Amygdala (tissue), 56 donors: ENCODE measurements at places on chromosomes 6 and 20.

DNA sequence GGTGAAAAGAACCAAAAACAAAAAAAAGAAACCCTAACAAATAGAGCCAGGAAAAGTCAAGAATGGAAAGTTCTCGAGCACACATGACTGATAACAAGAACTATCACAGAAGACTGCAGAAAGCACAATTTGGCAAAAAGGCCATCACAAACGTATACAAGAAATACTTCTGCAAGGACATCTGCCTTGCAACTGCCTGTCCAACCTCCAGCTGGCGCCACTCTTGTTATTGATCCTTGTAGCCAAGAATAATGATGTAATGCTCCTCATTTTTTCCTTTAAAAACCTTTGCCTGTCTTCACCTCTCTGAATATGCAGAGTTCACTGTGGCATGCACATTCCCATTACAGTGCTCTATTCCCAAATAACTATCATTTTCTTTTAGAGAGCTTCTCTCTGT, 87.9 kb upstream of the BMP5 start:
- no peak for DNase-seq

DNA sequence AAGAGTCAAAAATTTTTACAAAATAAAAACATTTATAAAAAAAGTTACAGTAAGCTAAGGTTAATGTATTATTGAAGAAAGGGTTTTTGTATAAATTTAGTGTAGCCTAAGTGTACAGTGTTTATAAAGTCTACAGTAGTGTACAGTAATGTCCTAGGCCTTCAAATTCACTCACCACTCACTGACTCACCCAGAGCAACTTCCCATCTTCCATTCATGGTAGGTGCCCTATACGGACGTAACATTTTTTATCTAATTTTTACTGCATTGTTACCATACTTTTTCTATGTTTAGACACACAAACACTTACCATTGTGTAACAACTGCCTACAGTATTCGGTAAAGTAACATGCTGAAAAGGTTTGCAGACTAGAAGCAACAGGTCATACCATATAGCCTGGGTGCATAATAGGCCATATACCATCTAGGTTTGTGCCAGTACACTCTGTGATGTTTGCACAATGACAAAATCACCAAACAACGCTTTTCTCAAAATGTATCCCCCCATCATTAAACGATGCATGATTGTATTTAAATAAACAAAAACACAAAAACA, 6.0 kb downstream of the MTFR2 start:
- DNase-seq, result no peak

GRCh38 chr20:37245216-37246150, 16.1 kb downstream of the GHRH start:
- no peak for DNase-seq

GRCh38 chr6:122392564-122393350, 6.7 kb upstream of the HSF2 start:
- DNase-seq, result no peak

GRCh38 chr6:36976007-36976264, 10.1 kb downstream of the MTCH1 start:
- no peak for DNase-seq

DNA sequence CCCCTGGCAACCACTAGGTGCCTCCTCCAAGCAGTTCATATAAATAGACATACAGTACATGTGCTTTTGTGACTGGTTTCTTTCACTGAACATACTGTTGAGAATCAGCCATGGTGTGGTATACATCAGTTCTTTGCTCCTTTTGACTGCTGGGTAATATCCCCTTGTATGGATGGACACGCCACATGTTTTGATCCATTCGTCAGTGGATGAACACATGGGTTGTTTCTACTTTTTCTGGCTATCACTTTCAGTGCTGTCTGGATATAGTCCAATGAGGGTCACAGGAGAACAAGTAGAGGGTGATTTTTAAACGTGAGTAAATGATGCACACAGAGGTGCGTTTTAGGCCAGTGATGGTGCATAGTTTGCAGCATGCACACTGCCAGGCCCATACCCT, 183.9 kb downstream of the FOXA2 start:
- DNase-seq, result no peak

DNA sequence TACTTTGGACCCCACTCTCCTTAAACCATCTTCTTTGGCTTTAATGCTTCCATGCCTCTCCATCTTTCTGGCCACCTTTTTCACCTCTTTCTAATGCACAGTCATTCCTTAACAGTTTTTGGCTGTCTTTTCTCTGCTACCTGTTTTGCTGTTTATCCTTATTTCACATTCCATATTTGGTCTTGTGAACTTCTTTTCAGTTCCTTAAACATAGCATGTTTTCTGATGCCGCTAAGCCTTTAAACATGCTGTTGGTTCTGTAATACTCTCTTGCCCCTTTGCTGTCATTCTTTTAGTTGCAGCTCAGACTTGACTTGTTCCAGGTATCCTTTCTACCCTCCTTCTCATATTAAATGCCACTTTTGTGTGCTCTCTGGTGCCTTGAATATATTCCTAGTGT, 35.8 kb downstream of the TOP1 start:
- DNase-seq, result no peak

- DNase-seq, result no peak
Observed at GRCh38 chr20:42901689-42902440, 287.8 kb downstream of the PTPRT start.
